Naive thymus-derived CD8-positive, alpha-beta T cell (primary cell): ENCODE measurements at places on chromosomes 5 and 9. TPM values are rescaled to one million over a fixed set of nuclear protein-coding genes. Genes with fewer than 3 reads are reported as not detected.

DNA sequence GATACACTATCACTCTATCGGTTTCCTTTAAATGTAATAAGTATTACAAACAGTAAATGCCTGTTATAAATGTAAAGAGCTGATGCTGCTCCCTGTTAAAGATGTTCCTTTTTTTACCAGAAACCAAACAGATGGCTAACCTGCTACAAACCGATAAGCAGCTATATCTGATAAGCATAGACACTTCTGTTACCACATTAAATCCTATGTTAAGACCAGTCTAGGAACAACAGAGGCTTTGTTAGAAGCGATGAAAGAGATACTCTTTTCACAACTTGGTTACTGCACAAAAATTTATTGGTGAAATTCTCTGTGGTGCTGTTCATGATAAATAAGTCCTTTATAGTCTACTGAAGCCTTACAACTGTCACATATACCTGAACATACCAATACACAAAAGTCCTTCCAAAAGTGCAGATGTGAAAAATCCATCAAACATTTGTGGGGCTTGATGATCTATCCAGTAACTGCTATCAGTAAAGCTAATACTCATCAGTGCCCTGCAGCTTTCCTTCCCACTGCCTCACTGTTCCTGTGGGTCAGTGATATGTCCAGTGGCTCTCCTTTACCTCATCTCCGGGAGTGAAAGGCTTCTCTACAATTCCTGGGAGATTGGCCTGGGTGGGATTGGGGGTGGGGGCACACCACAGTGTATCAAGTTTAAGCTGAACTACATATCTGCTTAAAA, 25.8 kb upstream of the PRXL2C start:
- DNase-seq: no peak

DNA sequence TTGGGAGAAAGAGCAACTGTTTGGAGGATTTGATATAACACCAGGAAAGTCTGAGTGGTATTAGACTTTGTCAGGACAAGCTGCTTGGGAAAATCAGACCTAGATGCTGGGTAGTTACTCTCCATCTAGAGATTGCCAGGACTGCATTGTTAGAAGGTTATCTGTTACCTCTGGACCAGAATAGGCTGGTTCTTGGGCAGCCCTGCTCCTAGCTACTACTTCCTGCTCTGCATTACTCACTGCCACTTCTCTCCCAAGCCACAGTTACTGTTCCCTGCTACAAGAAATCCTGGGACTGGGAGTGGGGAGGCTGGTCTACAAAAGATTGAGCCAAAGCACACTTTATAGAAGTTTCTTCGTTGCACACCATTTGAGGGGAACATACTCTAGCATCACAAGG, 95.5 kb upstream of the KCNN2 start:
- no peak for DNase-seq

The SLC12A2 gene
- 16.4 TPM for total RNA-seq

DNA sequence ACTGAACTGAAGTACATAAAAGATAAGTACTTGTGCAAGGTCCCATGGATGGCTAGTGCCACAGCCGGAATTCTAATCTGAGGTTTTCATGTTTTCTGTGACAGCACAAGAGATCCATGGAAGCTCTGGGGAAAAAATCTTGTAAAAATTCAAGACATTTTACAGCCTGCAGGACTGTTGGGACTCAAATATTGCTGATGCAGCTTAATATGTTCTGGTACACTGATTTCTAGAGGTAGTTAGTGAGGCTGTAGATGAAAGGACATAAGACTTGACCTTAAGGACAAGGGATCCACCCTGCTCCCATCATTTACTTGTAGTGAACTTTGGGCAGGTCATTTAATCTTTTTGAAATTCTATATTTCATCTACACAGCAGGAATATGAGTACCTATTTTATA, 390.4 kb downstream of the TLE4 start:
- no peak for DNase-seq

DNA sequence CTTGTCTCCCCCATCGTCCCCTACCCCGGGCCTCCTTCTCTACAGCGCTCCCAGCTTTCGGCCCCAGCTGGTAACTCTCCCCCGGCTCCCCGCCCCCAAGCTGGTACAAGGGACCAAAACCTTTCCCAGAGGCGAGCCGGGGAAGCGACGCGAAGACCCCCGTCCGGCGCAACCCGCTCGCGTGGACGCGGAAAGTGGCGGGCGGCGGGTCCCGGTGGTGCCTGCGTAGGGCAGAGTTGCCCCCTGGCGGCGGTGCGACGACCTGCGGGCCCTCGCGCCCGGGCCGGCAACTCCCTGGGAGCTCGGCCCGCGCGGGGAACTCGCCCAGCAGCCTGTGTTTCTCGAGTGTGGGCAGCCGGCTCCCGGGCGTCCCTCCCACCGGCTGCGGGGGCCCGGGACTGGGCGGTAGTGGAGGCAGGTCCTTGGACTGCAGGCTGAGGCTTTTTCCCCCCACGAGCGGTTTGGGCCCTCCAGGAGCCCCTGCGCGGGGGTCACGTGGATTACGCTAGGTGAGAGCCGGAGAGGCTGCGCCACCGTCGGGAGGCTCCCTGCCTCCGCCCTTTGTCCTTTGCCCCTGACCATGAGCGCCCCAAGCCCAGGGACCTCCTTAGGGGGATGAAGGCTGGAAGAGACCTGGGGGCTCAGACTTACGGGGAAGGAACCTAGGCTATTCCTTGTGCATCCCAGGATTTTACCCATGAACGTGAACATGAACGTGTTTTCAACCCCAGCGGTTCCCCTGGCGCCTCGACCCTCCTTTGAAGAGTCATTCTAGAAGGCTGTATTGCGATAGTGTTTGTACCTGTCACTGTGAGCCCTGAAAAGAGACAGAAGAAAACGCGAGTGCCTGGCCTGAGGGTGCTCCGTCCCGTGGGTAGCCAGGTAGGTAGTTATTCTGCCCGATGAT, 2.9 kb upstream of the FOXD1 start:
- DNase-seq: peak; percentile 66

The IFNK gene
- total RNA-seq: not detected

DNA sequence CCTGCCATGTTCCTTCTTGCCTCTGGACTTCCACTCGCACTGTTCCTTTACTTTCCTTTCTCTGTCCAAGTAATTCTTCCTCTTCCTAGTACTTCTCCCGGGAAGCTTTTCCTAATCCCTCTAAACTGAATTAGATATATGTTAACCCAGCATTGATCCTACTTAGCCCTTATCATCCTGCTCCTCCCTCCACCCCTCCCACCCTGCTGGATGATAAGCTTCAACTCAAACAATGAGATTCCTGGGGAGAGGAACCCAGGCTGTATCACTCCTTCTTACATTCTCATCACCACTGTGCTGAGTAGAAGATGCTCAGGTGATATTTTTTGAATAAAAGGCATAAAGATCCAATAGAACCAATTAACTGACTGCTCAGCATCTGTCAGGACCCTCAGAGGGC, 45.7 kb downstream of the CDK5RAP2 start:
- no peak for DNase-seq

DNA sequence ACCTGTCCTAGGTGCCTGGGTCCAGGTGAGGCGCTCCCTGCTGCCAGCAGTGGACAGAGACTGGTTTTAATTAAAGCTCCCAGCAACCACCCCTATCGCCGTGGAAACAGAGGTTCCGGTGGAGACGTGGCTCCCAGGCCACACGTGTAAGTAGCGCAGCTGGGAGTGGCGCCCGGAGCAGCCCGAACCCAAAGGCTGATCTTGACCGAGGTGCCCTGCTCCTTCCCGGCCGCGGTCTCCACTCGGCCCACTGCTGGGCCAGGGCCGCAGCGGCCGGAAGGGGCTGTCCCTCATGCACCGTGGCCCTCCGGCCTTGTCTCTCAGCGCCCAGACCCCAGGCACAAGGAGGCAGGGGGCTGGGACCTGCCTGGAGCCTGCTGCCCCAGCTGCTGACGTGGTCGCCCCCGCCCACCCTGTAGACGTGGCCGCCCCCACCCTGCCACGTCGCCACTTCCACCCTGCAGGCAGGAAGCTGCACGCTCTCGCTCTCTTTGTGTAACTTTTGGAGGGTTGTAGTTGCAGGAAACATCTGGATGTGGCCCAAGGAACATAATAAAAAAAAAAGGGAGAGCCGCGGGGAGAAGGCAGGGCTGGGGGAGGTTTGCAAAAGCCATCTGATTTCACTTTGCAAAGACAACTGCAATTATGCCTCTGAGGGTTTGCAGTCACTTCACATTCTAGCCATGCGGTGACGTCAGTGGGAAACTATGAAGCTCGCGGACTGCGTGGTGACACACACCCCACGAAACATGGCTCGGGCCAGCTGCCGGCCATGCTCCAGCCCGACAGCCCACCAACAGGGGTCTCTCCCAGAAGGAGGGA, 129.9 kb downstream of the RXRA start:
- peak; percentile 91 for DNase-seq

GRCh38 chr5:54794135-54794975, 191.0 kb downstream of the ESM1 start:
- DNase-seq: no peak

The PLAC8L1 gene
- total RNA-seq: 1.8 TPM

GRCh38 chr9:79637177-79637925, 65.6 kb downstream of the TLE4 start:
- no peak for DNase-seq
